ENCODE measurements at places on chromosomes 4 and X.

- no peak for DNase-seq
Observed at GRCh38 chr4:113302051-113302450, 252.6 kb downstream of the ANK2 start.

- DNase-seq, result no peak
Observed at GRCh38 chr4:145014365-145014764, 83.6 kb downstream of the ANAPC10 start.

GRCh38 chr4:169618286-169618685 is 2.1 kb upstream of the CLCN3 start:
- no peak for DNase-seq

- DNase-seq, result no peak
Observed at GRCh38 chrX:9495496-9495895, 30.6 kb downstream of the TBL1X start.

GRCh38 chrX:40573763-40574162 is 7.0 kb upstream of the ATP6AP2 start:
- peak; percentile 21 for DNase-seq

DNA sequence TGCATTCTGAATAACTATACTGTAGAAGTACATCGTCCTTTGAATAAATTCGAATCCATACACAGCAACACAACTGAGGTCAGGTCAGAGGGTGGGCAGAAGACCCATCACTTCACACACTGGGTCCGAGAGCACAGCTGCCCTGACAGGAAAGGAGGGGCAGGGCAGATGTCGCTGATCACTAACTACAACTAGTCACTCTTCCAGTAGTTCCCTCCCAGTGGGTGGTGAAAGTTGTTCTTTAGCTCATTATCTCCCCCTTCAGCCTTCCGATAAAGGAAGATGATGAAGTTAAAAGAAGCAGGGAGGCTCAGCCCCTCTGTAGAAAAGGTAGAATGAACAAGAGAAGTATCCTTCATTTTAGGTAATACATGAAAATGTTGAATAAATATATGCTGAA is 278.9 kb downstream of the INPP4B start:
- DNase-seq, result no peak

DNA sequence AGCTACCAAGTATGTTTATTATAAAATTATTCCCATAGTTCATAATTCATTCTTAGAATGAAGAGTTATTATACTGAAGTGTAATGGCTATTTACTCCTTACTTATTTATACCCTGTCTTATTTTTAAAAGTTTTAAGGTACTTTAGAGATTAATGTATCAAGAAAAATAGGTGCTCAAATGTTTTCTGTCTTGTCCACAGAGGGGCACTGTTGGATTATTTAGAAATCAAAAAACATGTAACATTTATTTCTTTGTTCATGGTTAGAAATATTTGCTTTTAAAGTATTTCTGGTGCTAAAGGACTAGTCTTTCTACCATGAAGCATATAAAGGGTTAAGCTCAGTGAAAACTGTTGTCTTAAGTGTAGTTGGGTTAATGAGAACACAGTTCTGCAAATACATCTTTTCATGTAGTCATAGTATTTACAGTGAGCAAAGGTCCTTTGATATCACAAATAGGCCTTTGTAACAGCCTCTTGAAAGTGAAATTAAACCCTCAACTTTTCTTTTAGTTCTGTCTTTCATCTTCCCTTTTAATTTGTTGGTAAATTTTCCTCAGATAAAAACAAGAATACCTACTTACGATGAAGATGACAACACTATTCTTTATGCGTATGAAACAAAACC is 7.7 kb downstream of the SCML1 start:
- DNase-seq, result no peak

- DNase-seq, result no peak
Observed at GRCh38 chr4:17447056-17447455, 64.8 kb downstream of the QDPR start.

- DNase-seq, result no peak
Observed at GRCh38 chrX:97597954-97598353, 714.2 kb downstream of the RPA4 start.
